Activated CD4-positive, alpha-beta T cell treated with anti-CD3 and anti-CD28 coated beads, Interleukin-2, amount 10 ng/mL, durations not matched to agents 24 days and 14 days (primary cell): ENCODE measurements at places on chromosomes 13 and 19. TPM values are rescaled to one million over a fixed set of nuclear protein-coding genes. Genes with fewer than 3 reads are reported as not detected.

GRCh38 chr13:109792416-109793059 is 6.2 kb upstream of the IRS2 start:
- H3K27ac ChIP-seq = no peak overlapping the region
- H3K4me3 ChIP-seq = no peak overlapping the region
- no peaks in the 10 kb centered on the region for H3K36me3 ChIP-seq
- H3K27me3 ChIP-seq = peaks cover 51% of the 10 kb centered on the region
- H3K4me1 ChIP-seq = peaks cover 13% of the 10 kb centered on the region

- no peak for DNase-seq
- H3K4me3 ChIP-seq = no peak overlapping the region
- no peaks in the 10 kb centered on the region for H3K27me3 ChIP-seq
- H3K36me3 ChIP-seq = no peaks in the 10 kb centered on the region
- no peak overlapping the region for H3K27ac ChIP-seq
- no peaks in the 10 kb centered on the region for H3K4me1 ChIP-seq
Observed at GRCh38 chr13:93847162-93847561, 620.6 kb downstream of the GPC6 start.

Gene TGFBR3L
- total RNA-seq = 5.3 and 8.5 TPM in 2 replicates

- H3K4me1 ChIP-seq = peaks cover 28% of the 10 kb centered on the region
- H3K36me3 ChIP-seq = peaks cover 11% of the 10 kb centered on the region
- H3K27ac ChIP-seq = peak overlapping the region; percentile 72
- DNase-seq = no peak
Observed at GRCh38 chr13:95301968-95302393, 730 bp upstream of the ABCC4 start.

DNA sequence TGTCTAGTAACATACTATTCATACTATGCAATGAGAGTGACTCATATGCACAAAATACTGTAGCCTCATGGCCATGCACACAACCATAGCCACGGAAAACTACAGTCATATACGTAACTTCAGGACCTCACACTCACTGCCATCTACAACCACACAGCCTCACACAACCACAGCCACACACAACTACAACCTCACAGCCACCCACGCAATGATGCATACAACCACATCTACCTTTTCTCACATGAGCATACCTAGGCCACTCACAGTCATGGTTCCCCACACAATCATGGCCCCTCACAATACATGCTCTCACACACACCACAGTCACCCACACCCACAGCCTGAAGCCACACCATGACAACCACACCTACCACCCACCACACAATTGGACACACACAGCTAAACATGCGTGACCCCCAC is 8.7 kb upstream of the TNFSF14 start:
- peak overlapping the region; percentile 5 for H3K4me3 ChIP-seq
- H3K27me3 ChIP-seq = peaks cover 15% of the 10 kb centered on the region
- H3K27ac ChIP-seq = peak overlapping the region; percentile 77
- peaks cover 56% of the 10 kb centered on the region for H3K4me1 ChIP-seq
- peak; percentile 77 for DNase-seq
- H3K36me3 ChIP-seq = peaks cover 11% of the 10 kb centered on the region

DNA sequence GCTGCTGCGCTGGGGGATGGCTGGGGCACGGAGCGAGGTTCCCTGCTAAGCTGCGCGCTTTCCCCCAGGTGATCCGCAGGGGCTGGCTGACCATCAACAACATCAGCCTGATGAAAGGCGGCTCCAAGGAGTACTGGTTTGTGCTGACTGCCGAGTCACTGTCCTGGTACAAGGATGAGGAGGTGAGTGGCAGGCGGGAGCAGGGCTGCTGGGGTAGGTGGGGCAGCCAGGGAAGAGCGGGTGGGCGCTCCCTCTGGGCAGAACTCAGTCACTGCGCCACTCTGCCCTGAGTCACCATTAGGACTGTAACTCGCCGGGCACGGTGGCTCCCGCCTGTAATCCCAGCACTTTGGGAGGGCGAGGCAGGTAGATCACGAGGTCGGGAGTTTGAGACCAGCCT is 23.8 kb downstream of the TMED1 start:
- H3K4me3 ChIP-seq = no peak overlapping the region
- no peaks in the 10 kb centered on the region for H3K27me3 ChIP-seq
- no peak for DNase-seq
- H3K27ac ChIP-seq = peak overlapping the region; percentile 88
- H3K36me3 ChIP-seq = peaks cover 38% of the 10 kb centered on the region
- H3K4me1 ChIP-seq = peaks cover 32% of the 10 kb centered on the region

Gene TEAD2
- total RNA-seq = not detected in 2 replicates

DNA sequence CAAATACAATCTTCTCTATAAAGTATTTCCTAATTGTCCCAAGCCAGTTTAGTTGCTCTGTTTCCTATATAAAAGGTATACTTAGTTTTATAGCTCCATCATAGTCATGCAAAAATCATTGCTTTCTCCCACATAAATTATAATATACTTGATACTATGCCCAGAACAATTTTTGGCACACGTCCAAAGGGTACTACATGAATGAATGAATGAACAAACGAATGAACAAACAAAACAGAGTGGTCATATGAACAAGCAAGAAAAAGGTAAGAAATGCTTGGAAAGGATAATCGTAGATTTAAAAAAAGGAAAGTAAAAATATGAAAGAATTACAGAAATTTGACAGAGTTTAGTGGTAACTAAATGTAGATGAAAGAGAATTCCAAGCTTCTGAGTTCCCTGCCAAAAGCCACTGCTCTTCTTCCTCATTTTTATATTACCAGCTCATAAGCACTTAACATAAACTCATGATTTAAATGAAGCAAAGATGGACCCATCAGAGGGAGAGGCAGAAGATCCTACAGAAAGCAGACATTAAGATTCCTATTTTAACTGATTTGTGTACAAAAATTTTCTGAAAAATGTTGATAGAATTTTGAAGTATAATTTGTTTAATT is 123.2 kb downstream of the ENOX1 start:
- H3K27ac ChIP-seq = no peak overlapping the region
- H3K4me3 ChIP-seq = no peak overlapping the region
- H3K27me3 ChIP-seq = peaks cover 8% of the 10 kb centered on the region

Gene ZNF625
- 3.0 and 3.7 TPM in 2 replicates for total RNA-seq

DNA sequence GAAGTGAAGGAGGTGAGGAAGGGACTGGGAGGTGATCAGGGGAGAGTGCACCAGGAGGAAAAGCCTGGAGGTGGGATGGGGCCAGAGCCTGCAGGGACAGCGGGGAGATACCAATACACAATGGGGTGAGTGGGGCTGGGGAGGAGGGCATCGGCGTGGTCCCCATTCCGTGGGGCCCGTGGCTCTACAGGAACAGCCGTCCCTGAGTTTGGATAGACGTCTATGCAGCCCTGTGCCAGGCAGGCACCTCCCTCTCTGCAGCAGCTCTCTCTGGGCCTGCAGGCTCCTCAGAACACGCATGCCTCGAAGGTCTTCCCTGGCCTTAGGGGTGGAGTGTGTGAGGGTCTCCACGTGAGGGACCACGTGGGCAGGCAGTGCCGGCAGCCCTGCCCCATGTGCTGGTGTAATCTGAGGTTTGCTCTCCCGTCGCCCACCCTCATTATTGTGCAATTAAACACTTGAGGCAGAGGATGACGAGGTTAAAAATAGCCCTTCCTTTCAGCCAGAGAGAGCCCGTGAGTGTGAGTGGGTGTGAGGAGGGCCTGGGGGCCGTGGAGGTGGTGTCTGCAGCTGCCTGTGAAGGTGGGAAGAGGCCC is 16.5 kb downstream of the C2CD4C start:
- peaks cover 3% of the 10 kb centered on the region for H3K4me1 ChIP-seq
- no peak for DNase-seq
- H3K36me3 ChIP-seq = peaks cover 13% of the 10 kb centered on the region
- H3K4me3 ChIP-seq = no peak overlapping the region

Gene ZNF729
- not detected in 2 replicates for total RNA-seq

DNA sequence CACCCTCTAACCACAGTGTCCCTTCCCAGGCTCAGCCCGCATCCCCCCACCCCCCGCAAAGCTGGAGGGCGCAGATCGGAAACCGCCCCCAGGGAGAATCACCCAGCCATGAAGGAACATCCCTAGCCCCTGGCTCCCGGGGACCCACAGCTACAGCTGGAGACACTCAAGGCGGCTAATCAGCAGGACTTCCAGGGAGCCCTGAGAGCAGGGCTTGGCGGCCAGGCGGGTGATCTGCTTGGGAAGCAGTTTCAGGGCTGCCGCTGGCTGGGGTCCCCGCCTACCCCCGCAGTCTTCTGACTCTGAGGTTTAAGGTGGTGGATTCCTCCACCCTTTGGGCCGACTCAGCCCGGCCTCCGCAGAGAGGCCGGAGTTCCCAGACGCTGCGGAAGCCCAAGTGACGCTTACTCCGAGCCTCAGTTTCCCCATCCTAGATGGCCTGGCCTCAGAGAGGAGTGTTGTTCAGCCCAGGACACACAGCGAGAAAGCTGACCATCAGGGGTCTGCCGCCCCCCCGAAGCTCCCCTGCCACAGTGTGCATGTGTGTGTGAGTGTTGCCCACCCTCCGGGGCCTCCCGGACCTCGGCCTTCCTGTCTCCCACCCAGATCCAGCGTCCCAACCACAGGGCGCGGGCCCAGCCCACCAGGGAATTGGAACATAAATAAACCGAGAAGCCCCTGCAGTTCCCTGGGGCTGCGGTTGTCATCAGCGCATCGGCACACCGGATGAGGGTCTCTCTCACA is 9.8 kb downstream of the FUT6 start:
- peak overlapping the region; percentile 100 for H3K4me3 ChIP-seq
- peak overlapping the region; percentile 53 for H3K27ac ChIP-seq
- no peaks in the 10 kb centered on the region for H3K27me3 ChIP-seq
- H3K36me3 ChIP-seq = no peaks in the 10 kb centered on the region

DNA sequence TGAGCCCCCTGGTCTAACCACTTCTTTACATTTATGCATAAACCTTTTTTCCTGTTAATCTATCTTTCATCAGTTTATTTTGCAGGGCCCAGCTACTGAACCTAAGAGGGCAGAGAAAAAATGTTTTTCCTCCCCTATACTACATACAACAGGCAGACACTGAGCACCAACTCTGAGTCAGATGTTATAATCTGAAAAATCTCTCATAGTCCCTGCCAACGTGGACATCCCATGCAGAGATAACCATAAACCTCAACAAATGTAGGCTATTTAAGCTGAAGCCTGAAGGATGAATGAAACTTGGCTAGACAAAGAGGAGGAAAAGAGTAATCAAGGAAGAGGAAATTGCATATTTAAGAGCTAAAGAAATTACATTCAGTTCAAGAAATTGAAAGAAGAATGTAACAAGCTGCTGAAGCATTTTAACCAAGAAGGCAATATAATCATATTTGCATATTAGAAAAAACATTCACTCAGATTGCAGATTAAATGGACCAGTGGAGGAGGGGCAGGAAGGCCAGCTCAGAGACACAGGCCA is 2.6 kb downstream of the NEK3 start:
- H3K36me3 ChIP-seq = peaks cover 4% of the 10 kb centered on the region
- DNase-seq = no peak
- peak overlapping the region; percentile 15 for H3K4me3 ChIP-seq
- peaks cover 32% of the 10 kb centered on the region for H3K4me1 ChIP-seq

Gene TTC9B
- total RNA-seq = not detected in 2 replicates
